ENCODE measurements at places on chromosomes 3 and 15. TPM values are rescaled to one million over a fixed set of nuclear protein-coding genes. Genes with fewer than 3 reads are reported as not detected.

DNA sequence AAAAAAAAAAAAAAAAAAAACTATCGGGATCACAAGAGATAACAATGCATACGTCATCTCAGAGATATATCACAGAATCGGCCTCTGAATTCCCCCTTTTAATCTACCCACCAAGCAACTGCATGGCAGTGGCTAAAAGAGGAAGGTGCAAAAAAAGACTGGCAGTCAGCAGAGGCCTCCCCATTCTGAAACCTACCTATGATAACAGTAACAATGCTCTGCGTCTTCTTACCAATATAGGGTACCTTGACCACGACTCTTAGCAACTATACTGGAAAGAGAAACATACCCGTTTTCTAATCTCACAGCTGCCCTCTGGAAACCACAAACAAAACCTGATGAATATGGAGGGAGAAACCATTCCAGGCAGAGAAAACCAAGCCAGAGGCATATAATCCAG is 106.9 kb downstream of the ULK4 start:
- DNase-seq = no peak

DNA sequence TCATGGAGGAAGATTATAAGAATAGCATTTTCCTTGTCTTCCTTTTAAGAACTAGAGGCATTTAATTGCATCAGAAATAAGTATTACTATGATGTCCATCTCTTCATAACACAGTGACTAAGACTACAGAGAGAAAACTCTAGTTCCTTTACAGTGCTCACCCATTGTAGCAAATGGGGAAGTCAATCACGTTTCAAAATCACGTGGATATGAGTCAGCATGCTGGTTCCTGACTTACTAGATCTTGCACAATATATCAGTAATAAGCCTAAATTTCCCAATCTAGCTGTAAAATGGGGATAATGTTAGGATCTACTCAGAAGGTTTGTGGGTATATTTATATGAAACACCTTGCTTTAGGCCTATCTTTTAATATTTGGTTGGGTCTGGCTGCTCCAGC is 254.8 kb upstream of the EOMES start:
- DNase-seq = peak; percentile 89

GRCh38 chr3:17686613-17687012 is 55.8 kb downstream of the TBC1D5 start:
- no peak for DNase-seq

- no peak for DNase-seq
Measured at GRCh38 chr3:117651246-117651645, 941.7 kb downstream of the TUSC7 start.

GRCh38 chr15:80550908-80551260 is 144.2 kb upstream of the ABHD17C start:
- DNase-seq = peak; percentile 9

DNA sequence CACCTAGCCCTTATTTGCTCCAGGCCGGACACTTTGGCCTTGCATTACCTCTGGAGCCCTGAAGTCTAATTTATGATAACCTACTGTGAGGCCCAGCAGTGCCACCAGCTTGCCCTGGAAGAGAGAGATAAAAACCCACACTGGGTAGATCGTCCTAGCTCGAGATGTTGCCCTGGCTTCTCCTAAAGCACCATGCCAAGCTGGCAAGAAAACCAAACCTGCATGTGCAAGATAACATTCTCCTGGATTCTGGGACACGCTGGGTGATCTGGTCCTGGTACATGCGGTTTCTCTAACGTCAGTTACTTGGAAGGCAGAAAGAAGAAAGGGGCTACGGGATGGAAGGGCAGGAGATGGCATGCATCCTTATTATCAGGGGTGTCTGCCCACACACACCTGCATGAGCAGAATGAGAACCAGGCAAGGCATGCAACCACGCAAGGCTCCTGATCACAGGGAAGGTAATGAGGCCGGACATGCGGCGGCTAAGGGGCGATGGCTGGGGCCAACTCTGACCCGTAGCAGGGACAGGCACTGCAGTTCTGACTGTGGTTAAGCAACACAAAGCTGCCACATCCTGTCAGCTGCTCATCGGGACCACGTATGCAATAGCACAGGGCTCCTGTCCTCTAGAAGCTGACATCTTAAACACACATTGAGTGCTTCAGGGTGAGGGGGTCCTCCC is 73.0 kb downstream of the OXNAD1 start:
- no peak for DNase-seq

- peak; percentile 76 for DNase-seq
Measured at GRCh38 chr15:67165254-67166253, 88.9 kb downstream of the AAGAB start.

DNA sequence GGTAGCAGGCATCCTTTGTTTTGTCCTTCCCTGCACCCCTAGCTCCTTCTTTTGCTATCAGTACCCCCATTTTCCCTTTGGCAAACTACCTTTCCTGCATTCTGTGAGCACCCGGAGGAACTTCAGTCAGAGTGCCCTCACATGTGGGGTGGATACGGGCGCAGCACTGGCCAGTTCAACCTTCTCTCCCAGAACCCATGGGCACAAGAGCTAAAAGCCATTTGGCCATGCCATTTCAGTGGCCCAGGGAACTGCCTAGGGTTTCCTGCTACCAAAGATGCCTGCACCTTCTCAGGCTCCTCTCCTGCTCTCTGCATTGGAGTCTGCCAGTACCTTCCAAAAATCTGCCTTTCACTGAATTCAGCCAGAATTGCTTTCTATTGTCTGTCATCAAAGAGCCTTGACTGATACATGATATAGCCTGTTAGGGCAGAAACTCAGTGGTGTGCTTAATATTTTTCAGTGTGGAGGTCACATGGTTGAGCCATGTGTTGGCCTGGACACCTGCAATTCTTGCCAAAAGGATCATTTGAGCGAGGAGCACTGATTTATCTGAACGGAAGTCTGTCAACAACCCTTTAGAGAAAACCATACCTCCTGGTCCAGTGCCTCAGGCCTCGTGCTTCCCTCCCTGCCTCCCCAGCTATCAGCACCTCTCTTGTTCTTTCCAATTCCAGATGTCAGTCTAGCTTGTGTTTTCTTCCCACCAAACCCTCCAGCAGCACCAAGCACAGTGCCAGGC is 27.0 kb upstream of the HHATL start:
- DNase-seq = no peak

GRCh38 chr3:66497288-66497984 is 3.4 kb downstream of the LRIG1 start:
- DNase-seq = no peak

- DNase-seq = no peak
Measured at GRCh38 chr3:27503526-27503925, 19.3 kb upstream of the SLC4A7 start.

DNA sequence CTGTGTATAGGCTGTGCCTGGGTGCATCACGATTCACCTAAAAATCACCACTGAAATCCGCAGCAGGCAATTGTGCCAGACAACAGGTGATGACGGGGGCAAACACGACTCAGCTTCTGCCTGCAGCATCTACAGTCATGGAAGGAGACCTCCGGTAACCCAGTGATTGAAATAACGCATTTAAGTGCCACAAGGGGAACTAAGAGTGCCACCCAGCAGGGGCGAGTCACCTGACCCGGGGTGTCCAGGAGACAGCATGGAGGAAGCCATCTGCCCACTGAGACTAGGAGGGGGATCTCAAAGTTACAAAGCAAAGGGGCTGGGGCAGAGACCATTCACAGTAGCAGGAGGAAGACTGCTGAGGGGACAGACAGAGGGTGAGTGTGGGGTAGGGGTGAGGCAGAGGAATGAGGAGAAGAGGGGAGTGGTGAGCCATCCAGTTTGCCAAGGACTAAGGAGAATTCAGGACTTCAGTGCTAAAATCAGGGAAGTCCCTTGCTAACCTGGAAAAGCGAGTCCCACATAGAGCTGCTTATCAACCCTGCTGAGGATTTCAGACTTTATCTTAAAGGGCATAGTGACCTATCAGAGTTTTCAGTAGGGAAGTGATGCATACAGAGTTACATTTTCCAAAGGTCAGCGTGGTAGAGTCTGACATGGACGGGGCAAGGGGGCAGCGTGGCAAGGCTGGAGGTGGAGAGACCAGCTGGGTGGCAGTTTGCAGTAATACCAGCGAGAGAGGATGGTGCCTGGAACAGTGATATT is 256.7 kb upstream of the HES1 start:
- DNase-seq = no peak

DNA sequence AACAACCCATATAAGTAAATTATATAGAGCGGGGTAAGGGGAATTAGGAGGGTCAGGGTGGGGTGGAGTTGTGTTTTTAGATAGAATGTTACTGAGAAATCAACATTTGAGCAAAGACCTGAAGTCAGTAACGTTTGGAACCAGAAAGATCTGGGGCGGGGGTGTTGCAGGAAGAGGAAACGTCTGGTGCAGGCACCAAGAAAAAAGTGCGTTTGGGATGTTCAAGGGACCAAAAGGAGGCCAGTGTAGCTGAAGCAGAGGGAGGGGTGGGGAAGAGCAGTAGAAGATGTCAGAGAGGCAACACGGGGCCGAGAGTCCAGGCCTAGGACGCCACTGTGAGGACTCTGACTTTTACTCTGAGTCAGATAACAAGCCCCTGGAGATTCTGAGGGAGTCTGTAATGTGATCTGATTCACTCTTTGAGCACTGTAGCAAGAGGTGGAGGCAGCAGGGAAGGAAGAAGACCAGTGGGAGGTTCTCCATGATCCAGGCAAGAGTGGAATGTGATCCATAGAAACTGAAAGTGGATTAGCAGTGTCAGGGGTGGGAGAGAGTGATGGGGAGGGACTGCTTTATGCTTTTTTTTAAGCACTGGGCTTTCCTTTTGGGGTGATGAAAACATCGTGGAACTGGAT is 179.3 kb upstream of the CHRM5 start:
- no peak for DNase-seq

GRCh38 chr15:38088971-38089370 is 154.5 kb downstream of the TMCO5A start:
- DNase-seq = no peak

DNA sequence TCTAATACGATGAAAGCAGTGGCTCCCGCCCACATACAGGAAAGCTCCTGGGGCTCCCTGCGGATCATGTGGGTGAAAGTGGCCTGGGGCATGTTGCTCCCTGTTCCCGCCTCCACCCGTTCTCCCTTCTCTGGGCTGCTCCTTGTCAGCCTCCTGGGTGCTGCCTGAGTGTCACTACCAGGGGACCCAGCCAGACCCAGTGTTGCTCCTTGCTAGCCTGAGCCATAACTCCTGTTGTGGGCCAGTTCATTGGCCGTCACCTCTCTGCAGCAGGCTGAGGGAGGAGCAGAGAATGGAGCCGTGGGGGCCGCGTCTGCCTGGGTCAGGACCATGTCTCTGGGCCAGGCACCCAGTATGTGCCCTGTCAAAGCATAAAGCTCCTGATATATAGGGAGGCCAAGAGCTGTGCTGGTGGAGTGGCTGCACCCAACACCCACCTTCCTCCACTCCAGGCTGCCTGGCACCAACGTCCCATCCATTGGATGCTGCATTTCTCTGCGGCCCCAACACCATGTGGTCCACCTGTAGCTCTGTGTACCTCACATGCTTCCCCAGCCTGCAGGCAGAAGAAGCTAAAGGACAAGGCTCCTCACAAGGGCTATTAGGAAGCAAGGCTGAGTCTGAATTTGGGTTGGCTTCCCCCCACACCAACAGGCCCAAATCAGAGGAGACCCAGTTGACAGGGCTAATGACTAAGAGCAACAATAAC is 40.5 kb downstream of the KLF13 start:
- DNase-seq = no peak

DNA sequence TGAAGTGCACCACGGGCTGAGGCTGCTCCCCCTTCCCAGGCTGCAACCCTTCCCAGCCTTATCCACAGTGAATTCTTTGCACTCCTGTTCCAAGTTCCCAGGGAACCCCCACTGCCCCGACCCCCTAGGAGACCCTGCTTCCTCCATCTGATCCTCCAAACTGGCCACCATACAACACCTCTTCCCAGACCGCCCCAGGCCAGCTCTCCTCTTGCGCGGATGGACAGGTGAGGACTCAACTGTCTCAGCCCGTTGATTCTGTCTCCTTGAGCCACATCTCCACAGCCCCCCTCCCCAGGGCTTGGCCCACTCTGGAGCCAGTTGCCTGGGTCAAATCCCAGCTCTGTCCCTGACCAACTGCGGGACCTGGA is 21.7 kb downstream of the GRIP2 start:
- DNase-seq = no peak

DNA sequence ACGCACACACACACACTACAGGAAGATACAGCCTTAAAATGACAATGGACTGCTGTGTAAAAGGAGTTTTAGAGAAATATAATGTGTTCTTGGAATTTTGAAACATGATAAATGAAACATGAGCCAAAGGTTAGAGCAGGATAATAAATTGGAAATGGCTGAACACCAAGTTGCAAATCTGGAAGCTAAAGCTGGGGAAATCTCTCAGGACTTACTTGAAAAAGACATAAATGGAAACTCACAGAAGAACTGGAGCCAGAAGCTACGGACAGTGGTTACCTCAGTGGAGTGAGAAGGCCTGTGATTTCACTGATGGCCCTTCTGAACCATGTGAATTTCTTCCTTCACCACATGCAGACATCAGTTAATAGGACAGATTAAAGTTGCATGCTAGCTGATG is 37.3 kb upstream of the ATP10A start:
- DNase-seq = no peak

GRCh38 chr3:184659797-184660301 is 52.0 kb downstream of the MAGEF1 start:
- DNase-seq = no peak

DNA sequence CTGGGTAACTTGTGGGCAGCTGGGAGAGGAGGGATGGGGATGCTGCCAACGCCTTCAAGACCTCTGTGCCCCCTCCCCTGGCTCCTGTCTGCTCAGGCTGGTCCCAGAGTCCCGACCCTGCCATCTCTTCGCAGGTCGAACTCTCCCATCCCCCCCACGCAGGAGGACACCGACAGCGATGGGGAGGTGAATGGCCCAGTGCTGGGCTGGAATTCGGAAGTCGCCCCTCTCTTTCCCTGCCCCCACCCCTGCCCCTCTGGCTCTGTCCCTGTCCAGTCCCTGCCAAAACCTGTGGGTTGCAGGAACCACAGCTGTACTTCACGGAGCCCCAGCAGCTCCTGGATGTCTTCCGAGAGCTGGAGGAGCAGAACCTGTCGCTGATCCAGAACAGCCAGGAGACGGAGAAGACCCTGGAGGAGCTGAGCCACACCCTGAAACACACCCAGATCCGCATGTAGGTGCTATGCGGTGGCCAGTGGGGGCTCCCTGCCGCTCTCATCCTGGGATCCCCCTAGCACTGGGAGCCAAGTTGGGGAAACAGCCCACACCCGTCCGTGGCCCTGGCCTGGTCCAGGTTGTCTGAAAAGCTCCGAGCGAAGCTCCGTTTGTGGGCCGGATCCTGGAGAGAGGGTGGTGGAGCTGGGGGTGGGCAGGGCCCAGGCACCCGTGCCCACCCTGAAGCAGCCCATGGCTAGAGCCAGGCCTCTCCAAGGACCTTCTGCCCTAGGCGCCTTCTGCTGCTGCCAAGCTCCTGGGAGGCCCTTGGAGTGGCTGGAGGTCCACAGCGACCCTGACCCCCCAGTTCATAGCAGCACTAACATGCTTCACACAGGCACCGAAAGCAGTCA is 28.7 kb downstream of the CFAP100 start:
- no peak for DNase-seq

ROBO1 gene
- total RNA-seq = 41.9 TPM

IL17RD gene
- total RNA-seq = 2.8 TPM

SLC9C1 gene
- 1.7 TPM for total RNA-seq

FGF7 gene
- total RNA-seq = 0.15 TPM

ADCY5 gene
- 0.99 TPM for total RNA-seq

MYRIP gene
- total RNA-seq = 0.35 TPM

HIGD2B gene
- 0.15 TPM for total RNA-seq

ABCF3 gene
- total RNA-seq = 53.3 TPM

SNTN gene
- not detected for total RNA-seq

TRAIP gene
- 2.8 TPM for total RNA-seq

MUSTN1 gene
- total RNA-seq = not detected

VWA5B2 gene
- not detected for total RNA-seq

CCR5 gene
- total RNA-seq = not detected
